Esophagus squamous epithelium (tissue), 5 donors: ENCODE measurements at places on chromosomes 11 and 22. TPM values are rescaled to one million over a fixed set of nuclear protein-coding genes. Genes with fewer than 3 reads are reported as not detected.

Gene IGLL1
- not detected for total RNA-seq

Gene GLB1L3
- under 0.01 TPM for total RNA-seq

Gene PLAAT5
- 0.13 TPM for total RNA-seq

Gene PANX2
- total RNA-seq: 4.5 TPM

Gene OR2AG2
- 0.13 TPM for total RNA-seq

Gene OR10A2
- not detected for total RNA-seq

Gene RAG2
- not detected for total RNA-seq

Gene ZC3H7B
- 36.8 TPM for total RNA-seq

Gene OR5M3
- not detected for total RNA-seq

Gene OR4C12
- not detected for total RNA-seq

Gene CHRNA10
- 1.1 TPM for total RNA-seq

Gene GAL3ST1
- 1.1 TPM for total RNA-seq

Gene ATL3
- total RNA-seq: 40.1 TPM

Gene C11orf87
- not detected for total RNA-seq

Gene MCAM
- 20.8 TPM for total RNA-seq

Gene SYT7
- total RNA-seq: 2.0 TPM
